Activated T-cell treated with anti-CD3 and anti-CD28 coated beads, Interleukin-2, amount 50 U/mL, for 24 hours (primary cell): ENCODE measurements at places on chromosomes 12 and 14.
A peak's percentile ranks its signal among the peaks of the same experiment; 100 is the strongest.

DNA sequence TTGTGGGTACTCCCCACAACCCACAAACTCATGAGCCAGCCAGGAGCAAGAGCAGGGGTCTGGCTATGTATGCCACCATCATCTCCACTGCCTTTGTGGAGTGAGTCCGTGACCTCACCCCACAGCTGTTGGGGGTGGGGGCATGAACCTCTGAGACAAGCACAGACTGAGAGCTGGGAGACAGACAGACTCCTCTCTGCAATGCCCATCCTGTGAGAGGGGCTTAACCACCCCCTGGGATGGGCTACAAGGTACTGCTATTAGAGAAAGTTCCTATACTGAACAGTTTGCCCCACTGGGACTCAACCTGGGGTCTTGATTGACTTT is 84.5 kb downstream of the PITPNM2 start:
- DNase-seq, result no peak

- peak; percentile 23 for DNase-seq
These were observed 7.7 kb downstream of the SMIM41 start for GRCh38 chr12:52086944-52087835.

- DNase-seq, result no peak
These were observed 244.2 kb downstream of the SOX5 start for GRCh38 chr12:23704992-23705943.

GRCh38 chr14:24690492-24690891 is 56.5 kb upstream of the GZMB start:
- DNase-seq, result no peak

- no peak for DNase-seq
These were observed 966.2 kb downstream of the NRXN3 start for GRCh38 chr14:79136071-79137044.

DNA sequence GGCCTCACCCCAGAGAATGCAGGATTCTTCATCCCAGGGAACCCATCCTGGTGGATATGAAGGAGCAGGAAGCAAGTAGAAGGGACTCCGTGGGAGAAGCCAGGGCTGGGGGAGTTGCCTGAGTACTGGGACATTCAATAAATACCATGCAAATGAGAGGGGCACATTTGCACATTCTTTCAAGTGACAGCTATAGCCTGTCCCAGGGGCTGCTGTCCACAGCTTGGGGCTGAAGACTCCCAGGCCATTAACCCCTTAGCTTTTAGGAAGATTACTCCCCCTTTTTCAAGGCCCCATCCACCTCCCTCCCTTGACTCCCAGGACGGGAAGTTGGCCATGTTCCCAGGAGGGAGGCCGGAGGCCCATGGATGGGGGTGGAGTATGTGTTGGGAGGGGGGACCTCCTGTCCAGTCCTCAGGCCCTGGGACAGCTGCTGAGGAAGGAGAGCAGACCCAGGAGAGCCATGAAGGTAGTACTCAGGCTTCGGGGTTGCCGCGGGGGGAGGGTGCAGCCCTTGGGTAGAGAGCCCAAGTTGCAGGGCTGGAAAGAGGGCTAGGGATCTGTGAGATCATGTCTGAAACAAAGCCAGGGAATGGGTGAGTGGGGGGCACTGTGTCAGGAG is 974 bp upstream of the TNS2 start:
- no peak for DNase-seq
